ENCODE measurements at places on chromosomes 11 and 22.
A peak's percentile ranks its signal among the peaks of the same experiment; 100 is the strongest.

DNA sequence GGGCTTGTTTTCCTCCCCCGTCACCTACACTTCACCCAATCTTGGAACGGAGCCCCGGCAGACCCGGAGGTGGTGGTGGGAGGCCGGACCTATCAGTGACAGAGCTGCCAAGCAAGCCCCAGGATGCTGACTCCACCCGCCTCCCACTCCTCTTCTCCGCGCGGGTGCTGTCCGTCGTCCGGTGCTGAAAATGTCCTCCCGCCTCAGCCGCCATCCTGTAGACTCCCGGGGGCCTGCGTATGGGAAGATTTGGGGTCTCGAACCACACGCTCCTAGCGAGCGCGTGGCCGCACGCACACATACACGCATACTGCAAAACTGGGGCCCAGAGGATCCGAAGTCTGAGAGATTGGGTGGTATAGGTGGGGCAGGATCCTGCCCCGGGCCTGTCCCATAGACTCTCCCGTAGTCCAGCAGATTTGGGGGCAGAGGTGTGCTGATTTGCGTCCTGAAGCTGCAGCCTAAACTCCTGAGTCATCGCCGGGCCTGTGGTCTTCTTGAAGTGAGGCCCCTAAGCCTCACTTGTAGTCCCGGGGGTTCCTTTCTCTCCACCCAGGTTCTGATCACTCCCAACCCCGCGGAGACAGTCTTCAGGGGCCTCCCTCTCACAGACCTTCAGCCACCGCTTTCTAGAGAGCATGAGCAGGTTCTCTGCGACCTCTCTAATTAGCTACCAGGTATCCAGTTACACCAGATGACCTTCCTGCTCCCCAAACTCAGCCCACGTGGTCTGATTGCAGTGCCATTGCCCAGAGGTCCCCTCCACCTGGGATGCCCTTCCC, 796 bp upstream of the YIF1A start:
- peak; percentile 79 for DNase-seq

DNA sequence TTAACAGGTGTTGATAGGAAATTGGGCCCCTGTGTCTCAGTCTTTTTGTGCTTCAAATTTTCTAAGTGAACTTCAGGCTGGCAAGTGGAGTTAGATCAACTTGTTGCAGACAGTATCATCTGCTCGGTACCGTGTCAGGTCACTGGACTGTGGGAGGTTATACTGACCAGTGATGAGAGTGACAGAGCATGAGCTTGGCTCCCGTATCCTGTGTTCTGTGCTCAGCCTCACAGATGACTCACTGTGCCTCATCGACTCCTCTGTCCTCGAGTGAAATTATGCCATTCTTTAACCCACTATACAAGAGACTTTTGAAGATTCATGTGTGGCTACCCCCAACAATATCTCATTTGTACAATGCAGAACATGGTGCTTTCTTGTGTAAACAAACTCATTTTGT, 7.9 kb downstream of the GRAP2 start:
- DNase-seq: no peak

DNA sequence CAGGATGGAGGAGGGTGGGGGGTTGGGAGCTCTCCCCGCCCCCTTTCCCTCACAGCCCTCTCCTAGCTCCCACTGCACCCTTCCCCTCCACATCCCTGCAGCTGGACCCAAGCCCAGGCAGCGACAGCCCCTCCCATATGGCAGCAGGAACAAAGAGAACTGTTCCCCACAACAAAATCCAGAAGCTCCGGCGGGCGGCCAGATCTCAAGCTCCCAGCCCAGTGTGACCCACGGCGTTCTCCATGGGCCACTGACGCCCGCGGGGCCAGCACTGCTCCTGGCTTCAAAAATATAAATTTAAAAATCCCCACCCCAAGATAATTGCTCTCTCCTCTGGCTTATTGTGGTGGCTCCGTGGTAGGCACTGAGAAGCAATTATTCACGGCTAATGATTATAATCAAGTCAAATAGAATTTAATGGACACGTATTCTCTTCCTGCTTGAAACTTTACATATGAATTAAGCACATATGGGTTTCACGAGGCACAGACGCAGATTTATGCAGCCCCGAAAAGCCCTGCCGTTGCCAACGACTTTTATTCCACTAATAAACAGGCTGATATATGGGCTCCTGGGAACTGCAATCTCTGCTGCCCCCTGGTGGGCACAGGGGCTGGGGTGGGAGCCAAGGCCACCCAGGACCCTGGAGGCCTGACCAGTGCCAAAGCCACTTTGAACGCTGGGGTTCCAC, 17.5 kb downstream of the MACROD1 start:
- peak; percentile 74 for DNase-seq

GRCh38 chr11:114816791-114817190, 138.5 kb downstream of the NXPE2 start:
- DNase-seq: no peak

- no peak for DNase-seq
Measured at GRCh38 chr22:26483043-26483438, 542 bp downstream of the HPS4 start.

DNA sequence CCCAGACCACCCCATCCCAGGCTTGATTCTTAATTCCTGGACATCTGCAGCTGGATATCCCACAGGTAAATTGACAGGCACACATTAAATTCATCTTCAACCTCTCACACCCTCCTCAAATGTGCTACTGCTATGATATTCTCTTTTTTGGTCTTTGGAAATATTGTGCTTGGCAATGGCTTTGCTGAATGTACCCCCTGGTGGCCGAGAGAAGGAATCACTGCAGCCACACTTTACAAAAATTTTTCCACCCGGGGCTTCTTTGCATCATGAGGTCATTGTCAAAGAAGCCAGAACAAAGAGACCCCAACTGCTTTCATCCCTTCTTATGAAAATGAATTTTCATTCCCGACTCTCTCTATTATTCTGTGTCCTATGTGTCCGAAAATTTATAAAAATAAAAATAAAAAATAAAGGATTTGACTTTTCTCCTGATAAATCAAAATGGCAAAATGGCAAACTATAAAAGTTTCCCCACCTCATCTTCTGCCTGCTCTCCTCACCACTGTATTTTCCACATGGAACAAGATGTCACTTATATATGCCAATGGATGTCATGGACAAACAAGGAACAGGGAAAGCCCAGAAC, 15.0 kb upstream of the CYB5R2 start:
- peak; percentile 45 for DNase-seq

DNA sequence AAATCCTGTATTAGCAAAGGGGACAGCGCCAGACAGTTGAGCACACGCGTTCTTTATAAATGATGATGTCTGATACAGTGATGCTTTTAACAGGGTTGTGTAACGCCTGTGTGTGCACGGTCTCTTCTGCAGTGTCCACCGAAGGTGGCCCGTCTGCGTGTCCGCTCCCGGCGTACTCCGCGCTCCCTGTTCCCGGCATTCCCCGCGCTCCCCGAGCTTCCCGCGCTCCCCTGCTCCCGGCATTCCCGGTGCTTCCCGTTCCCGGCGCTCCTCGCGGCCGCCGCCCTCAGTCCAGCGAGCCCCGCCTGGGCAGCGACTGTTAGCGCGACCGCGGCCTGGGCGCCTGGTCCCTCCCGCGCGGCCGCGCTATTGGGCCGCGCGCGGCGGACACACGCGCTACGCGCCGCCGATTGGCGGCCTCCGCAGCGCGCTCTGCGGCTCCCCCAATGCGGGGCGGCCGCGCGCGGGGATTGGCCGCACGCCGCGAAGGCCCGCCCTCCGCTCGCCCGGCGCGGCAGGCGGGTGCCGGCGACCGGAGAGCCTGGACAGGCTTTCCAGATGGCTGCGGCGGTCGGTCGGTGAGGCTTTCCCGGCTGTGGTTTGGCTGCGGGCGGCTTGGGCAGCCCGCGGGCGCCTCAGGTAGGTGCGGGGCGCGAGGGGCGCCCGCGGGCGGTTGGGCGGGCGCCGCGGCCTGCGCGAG, at the start of gene DGCR8:
Gene DGCR8 (plus strand): TSS at position 497 of the 700 bp plus-strand sequence. CDS start 5,723 bp downstream, outside the sequence.
- peak; percentile 67 for DNase-seq

- DNase-seq: no peak
Measured at GRCh38 chr11:11486423-11486822, 133.4 kb upstream of the CSNK2A3 start.

GRCh38 chr11:67048515-67049130, 8.0 kb upstream of the RHOD start:
- DNase-seq: no peak

GRCh38 chr11:93329936-93330445, 551 bp upstream of the DEUP1 start:
- DNase-seq: no peak

DNA sequence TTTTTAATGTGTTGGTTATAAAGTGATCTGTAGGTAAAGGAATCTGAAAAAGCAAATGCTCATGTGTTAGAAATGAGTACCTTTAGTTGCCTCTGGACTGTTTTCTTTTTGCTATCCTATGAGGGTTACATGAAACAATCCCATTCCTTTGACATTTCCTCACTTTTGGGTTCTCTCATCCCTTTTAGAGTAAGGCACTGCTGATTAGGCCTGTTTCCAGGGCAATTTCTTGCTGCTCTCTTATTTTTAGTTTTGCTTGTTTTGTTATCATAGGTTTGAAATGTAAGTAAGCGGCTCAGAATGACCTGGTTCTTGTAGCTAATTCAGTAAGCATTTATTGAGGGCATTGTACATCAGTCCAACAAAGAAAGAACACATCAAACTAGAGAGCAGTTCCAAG, 138.9 kb downstream of the DDX10 start:
- no peak for DNase-seq

GRCh38 chr11:127037001-127037400, 36.4 kb upstream of the KIRREL3 start:
- no peak for DNase-seq

DNA sequence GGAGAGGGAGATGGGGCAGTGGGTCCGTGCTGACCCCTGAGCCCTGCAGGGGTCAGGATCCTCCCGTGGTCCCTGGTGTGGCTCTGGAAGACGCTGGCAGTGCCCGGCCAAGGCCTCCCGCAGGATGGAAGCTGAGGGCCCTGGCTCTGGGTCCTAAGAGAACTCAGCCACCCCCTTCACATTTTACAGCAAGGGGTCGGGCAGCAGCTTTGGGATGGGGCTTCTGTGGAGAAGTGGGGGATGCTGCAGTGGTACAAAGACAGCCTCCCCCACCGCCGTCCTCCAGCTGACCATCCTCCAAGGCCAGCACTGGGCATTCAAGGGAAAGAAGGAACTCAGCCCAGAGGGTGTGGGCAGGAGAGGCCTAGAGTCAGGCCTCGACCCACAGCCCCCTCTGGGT, 21.8 kb upstream of the CRYBB3 start:
- DNase-seq: no peak

GRCh38 chr22:24225951-24226350, 18.9 kb downstream of the GGT5 start:
- DNase-seq: no peak

- DNase-seq: no peak
Measured at GRCh38 chr22:29517215-29517908, 36.2 kb downstream of the THOC5 start.

DNA sequence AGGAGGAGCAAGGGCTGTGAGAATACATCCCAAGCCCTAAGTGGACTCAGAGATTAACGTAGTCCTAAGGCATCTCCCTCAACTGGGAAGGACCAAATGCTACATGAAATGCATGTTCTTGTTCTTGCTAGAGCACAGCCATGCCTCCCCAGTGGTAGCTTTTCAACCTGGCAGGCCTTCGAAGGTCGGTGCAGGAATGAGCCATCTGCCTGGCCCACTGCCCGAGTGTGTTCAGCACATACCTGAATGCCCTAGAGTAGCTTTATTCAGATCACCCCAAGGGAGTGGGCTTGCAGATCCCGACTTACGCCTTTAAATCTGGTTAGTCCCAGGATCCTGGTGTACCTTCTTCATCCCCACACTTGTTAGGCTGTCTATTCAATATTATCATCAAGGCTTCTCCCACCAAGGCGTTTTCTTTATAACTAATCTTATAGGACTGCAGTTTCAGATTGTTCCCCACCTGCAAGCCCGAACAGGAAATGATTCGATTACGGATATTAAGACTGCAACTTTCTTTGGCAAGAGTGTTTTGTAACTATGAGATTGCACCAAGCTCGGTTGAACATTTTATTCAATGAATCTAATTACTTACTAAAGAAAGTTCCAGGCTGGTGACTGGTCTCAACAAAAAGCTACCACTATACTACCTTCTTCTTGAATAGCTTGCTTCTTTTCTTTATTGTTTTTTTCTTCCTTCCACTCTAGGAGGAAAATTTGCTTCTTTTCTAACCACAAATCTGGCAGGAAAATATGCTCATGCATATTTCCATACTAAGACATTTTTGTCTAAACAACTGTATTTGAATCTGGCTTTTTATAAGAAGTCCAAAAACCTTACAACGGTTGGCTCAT, 115.6 kb downstream of the SGSM3 start:
- no peak for DNase-seq

DNA sequence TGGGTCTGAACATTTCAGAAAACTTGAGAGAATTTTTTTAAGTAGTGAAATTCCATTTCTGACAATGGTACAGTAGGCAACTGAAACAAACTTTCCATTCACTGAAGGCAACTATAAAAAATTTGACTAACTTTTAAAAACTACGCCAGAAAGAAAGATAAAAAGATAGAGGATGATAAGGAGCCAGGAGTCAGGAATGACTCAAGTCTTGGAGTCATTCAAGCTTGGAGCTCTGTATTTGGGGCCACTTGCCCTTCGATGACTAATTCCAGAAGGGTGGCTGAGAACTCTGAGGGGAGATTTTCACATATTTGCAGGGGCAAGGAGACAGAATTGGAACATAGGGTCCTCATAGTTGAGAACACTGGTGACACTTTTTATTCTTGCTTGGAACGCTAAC, 1083.2 kb upstream of the CNTN5 start:
- DNase-seq: no peak

GRCh38 chr11:3367221-3367620, 11.7 kb downstream of the ZNF195 start:
- DNase-seq: no peak

GRCh38 chr11:57055744-57056143, 67.0 kb downstream of the OR5AK2 start:
- DNase-seq: no peak

DNA sequence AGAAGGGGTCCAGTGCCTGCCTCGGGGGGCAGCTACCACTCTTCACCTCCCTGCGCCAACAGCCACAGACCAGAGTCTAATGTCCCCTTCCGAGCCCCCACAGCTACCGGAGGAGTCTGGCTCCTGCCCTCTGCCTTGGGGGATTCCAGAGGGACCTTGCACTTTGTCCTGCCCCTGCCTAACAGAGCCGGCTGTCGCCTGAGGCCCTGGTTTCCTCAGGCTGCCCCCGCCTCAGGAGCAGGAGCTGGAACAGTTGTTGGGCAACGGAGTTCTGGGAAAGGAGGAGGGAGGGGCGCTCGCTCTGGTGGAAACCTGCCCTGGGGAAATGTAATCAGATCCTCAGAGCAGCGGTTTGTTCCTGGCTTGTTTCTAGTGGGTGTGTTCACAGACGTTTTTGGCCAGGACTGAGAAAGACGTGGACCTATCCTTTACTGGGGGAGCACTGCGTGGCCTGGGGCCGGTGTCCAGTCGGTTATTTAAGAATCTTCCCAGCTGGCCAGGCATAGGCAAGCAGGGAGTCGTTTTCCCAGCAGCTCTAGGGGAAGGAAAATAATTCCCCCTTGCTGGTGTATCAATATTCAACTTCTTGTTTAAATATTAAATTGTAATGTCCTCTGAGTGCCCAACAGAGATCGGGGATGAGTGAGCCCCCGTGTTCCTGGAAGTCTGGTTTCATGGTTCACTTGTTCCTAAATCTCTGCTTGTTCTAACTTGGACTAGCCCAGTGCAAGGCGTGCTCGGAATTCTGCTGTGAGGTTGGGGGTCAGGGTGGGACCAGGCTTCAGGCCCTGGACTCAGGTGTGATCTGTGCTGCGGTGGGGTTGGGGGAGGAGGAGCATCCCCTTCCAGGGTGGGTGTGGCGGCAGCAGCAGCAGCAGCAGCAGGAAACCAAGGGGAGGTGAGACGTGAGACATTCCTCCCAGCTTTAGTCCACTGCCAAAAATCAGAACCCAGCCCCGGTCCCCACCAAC, 32.1 kb downstream of the A4GALT start:
- DNase-seq: no peak

GRCh38 chr22:30280505-30280904, 8.8 kb downstream of the CASTOR1 start:
- no peak for DNase-seq
